Fibroblast of skin of back (primary cell): ENCODE measurements at places on chromosomes 2 and 18.

- peak; percentile 9 for DNase-seq
Measured at GRCh38 chr2:79729532-79729931, 216.7 kb downstream of the CTNNA2 start.

DNA sequence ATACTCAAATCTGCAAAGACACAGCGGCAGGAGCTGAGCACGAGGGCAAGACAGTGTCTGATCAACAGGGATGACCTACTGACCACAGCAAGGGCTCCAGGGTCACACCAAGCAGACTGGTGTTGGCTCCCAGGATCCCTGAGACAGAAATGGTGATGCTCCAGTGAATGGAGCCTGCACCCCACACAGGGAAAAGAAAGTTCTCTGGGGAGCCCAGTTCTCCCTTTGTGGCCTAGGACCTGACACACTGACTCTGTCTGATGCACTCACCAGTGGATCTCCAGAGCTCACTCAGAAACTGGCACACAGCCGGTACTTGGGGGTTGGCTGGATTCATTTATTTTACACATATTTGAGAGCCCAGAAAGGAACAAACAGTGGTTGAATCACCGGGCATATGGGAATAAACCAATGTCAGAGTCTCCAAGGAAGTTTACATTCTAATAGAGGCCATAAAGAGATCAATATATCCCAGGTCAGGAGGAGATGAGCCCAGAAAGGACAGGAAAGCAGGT is 215.6 kb upstream of the ARL4C start:
- no peak for DNase-seq

- no peak for DNase-seq
Measured at GRCh38 chr18:5542515-5543035, 1.2 kb downstream of the EPB41L3 start.

DNA sequence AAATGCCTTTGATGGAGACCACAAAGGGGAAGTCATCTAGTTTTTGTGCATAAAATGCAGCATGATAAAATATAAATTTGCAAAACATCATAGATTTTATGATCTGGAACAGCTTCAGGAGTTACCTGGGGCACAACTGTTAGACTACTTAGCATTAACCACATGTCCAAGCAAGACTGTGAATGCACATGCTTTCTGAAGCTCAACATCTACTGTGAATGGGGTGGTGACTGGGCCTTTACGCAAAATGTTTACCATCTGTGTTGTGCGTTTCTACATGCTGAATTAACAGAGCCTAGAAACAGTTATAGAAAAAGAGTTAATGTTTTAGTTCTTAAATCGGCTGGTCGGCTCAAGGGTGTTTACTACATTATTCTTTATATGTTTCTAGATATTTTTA is 45.5 kb downstream of the KCTD1 start:
- DNase-seq: no peak

DNA sequence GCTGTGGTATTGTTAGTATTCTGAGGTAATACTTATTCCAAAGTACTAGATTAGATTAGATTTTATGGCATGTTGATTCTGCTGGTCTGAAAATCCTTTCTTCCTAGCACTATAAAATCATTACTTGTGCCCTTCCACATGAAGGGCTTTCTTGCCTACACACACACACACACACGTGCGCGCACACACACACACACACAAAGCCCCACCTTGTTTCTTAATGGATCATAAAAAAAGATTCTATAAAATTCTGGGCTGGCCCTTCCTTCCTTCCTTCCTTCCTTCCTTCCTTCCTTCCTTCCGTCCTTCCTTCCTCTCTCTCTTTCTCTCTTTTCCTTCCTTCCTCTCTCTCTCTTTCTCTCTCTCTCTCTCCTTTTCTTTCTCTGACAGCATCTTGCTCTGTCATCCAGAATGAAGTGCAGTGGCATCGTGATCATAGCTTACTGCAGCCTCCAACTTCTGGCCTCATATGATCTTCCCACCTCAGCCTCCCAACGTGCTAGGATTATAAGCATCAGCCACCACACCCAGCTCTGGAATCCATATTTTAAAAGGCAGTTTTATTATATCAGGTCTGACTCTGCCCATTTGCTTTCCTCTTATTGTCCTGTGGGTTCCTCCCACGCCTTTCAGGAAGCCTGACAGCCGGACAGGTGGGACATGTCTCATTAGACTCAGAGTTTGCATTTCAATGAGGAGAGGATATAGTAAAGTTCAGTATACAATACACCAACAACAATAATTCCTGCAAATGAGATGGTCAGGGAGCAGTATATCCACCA is 321.1 kb downstream of the PIK3C3 start:
- DNase-seq: no peak

- no peak for DNase-seq
Measured at GRCh38 chr2:49404108-49404507, 249.8 kb upstream of the FSHR start.

GRCh38 chr2:207658156-207658555 is 33.0 kb upstream of the METTL21A start:
- no peak for DNase-seq

- no peak for DNase-seq
Measured at GRCh38 chr2:215274829-215275228, 37.0 kb upstream of the ATIC start.
